GF-D8 (cell line): ENCODE measurements at places on chromosomes 16 and 17.

DNA sequence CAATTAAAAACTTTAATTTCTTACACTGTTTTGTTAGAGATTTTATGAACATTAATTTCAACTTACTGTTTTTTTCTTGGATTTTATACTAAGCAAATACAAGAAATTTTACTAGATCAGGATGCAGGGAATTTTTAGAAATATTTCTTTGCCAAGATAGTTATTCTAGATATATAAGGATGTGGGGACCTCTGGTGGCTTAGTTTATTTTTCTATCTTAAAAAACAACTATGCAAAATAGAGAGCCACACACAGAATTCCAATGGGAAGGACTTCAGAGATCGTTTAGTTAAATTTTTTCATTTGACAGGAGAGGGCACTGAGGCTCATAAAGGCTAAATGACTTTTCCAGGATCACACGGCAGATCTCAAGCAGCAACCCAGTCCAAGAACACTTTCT lies 23.0 kb upstream of the CAPNS2 start:
- no peak for DNase-seq

GRCh38 chr16:920051-920681 lies 50.6 kb downstream of the LMF1 start:
- DNase-seq = no peak

GRCh38 chr17:77129568-77130301 lies 11.0 kb upstream of the SEC14L1 start:
- no peak for DNase-seq

GRCh38 chr16:76598498-76598897 lies 321.3 kb downstream of the CNTNAP4 start:
- DNase-seq = no peak

DNA sequence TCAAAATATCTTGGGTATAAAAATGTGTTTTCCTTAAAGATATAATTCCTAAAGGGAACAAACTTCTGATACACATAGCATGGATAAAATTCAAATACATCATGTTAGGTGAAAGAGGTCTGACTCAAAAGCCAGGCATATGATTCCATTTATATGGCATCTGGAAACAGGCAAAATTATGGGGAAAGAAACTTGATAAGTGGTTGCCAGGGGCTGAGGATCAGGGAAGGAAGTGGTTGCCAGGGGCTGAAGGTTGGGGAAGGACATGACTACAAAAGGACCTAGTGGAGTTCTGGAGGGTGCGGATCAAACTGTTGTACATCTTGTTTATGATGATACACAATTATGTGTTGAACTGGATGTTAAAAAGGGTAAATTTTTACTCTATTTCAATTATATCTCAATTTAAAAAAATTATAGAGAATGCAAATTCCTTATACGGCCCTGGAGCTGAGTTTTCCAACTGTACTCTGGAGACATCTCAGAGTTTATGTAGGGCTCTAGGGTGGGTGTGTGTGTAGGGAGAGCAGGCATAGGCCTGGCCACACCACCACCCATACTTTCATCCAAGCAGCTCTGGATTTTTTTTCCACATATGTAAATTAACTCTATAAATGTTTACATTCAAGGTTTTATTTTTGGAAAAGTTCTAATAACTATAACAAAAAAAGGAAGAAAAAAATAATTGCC lies 55.0 kb downstream of the AMFR start:
- DNase-seq = no peak

GRCh38 chr16:66750279-66751052 lies 943 bp downstream of the DYNC1LI2 start:
- no peak for DNase-seq

DNA sequence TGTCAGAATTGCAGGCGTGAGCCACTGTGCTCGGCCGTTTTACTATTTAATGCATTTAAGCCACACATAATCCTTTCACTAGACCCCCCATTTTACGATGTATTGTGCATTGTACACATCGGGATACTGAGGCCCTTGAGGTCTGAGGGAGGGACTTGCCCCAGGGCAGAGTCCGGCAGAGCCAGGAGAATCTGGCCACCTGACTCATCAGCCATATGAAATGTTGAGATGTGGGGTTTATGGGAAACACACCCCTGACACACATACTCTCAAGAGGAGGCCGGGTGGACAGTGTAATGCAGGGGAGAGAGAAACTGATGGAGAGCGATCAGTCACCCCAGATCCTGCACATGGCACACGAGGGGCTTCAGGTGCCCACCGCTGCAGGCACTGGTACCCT lies 196.6 kb downstream of the ZNF423 start:
- DNase-seq = no peak

GRCh38 chr16:68275611-68276191 lies 11.4 kb downstream of the SLC7A6 start:
- DNase-seq = peak; percentile 22

GRCh38 chr16:11104168-11105037 lies 151.6 kb downstream of the SOCS1 start:
- DNase-seq = no peak

DNA sequence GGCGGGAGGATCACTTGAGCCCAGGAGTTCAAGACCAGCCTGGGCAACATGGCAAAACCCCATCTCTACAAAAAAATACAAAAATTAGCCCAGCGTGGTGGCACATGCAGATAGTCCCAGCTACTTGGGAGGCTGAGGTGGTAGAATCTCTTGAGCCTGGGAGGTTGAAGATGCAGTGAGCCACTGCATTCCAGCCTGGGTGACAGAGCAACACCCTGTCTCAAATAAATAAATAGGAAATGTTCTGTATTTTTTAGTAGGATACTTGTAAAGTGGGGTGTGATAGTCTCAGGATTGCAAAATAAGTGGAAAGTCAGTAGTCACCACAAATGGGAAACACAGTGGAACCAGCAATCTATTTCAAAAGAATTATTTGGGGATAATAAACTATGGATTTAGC lies 4.0 kb downstream of the RSPRY1 start:
- DNase-seq = no peak

- DNase-seq = no peak
These were observed 15.1 kb downstream of the BRIP1 start for GRCh38 chr17:61848247-61848646.

GRCh38 chr17:27155866-27156265 lies 138.0 kb upstream of the WSB1 start:
- DNase-seq = no peak

- DNase-seq = peak; percentile 84
These were observed 2.2 kb upstream of the NTN3 start for GRCh38 chr16:2468725-2469398.

- no peak for DNase-seq
These were observed 187.4 kb upstream of the IRX6 start for GRCh38 chr16:55136356-55137150.

- no peak for DNase-seq
These were observed 37.6 kb downstream of the ARHGAP27 start for GRCh38 chr17:45394913-45395568.

DNA sequence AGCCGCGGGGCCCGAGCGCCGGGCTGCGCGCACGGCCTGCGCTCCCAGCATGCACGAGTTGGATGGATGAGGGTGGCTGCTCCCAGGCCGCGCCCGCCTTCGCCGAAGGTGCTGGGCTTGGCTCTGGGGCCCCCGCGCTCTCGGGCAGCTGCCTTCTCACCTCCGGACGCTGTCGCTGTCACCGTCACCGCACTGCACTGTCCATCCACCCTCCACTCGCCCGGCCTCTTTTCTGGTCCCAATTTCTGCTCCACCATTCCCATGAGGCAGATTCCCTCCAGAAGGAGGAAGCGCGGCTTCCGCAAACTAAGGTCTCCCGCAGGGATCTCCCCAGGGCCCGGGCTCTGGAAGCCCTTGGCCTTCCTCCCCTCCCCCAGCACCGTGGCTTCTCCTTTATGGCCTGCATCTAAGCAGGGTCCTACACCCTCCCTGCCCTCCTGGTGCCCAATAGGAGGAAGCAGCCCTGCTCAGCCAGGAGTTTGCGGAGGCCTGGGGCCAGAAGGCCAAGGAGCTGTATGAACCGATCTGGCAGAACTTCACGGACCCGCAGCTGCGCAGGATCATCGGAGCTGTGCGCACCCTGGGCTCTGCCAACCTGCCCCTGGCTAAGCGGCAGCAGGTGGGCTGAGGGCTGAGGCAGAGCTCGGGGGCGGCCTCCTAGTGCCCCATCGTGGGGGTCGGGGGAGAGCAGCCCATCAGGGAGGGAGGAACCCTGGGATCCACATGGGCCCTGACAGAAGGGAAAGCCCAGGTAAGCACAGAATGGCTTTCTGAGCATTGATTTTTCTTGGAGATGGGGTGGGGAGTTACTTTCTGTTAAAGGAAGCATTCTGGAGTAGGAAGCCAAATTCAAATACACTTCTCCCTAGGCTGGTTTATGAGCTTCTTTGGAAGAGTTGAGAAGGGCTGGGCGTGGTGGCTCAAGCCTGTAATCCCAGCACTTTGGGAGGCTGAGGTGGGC lies 899 bp downstream of the ACE start:
- DNase-seq = no peak
